ENCODE measurements at places on chromosomes 1 and 21. TPM values are rescaled to one million over a fixed set of nuclear protein-coding genes. Genes with fewer than 3 reads are reported as not detected.

DNA sequence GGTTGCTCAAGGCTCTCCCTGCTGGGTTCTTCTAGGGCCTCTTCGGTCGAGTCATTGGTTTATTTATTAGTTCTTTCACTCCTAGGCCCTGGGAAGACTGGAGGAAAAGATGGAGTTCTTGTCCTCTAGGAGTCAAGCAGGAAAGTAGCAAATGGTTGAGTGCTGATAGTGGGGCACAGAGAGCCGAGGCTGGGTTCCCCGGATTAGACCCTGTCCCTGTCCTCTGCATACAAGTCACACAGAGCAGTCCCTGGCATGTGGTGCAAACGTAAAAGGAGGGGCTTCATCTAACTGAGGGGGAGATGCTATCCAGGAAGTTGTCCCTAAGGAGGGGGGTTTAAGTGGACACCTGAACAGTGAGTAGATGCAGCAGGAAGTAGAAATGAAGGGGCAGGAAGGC is 19.2 kb upstream of the KCNE2 start:
- DNase-seq = no peak

Gene WNT2B
- under 0.01 TPM for total RNA-seq

DNA sequence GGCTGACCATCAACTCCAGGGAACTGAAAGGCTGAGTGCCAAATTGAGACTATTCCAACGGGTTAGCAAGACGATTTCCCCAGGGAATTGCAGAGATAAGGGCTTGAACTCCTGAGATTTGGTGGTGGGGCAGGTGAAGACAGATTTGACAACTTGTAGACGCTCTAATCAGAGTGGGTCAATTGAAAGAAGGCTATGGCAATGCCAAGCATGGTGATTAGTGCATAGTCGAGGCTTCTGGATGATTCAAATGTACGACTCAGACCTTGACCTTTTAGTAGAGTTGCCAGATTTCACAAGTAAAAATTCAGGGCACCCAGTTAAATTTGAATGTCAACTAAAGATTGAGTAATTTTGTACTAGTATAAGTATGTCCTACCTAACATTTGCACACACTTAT is 302.1 kb upstream of the SPAG17 start:
- no peak for DNase-seq

Gene SLC1A7
- not detected for total RNA-seq

DNA sequence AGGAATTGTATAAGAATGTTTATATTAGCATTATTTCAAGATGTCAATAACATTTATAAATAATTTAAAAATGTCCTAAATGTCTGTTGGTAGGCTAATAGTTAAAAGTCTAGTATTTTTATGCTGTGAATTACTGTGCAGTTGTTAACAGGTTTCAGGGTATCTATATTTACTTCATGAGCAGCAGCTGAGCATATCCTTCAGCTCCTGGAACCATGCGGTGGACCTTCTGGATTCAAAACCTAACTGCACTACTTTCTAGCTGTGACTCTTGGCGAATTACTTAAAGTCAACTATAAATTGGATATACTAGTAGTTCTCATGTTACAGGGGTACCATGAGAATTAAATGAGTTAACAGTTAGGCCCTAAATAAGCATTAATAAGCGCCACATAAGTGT is 3.7 kb downstream of the CEP350 start:
- no peak for DNase-seq

Gene HMCN1
- total RNA-seq = 1.6 TPM

Gene SH2D1B
- 0.71 TPM for total RNA-seq

GRCh38 chr1:60224523-60224922 is 151.0 kb upstream of the C1orf87 start:
- no peak for DNase-seq

Gene LORICRIN
- not detected for total RNA-seq
